NCI-H748 treated with DMSO at 0.1 percent for 48 hours (cell line): ENCODE measurements at places on chromosomes 1 and 21.

GRCh38 chr1:101153692-101154091 is 83.1 kb upstream of the S1PR1 start:
- DNase-seq, result no peak

DNA sequence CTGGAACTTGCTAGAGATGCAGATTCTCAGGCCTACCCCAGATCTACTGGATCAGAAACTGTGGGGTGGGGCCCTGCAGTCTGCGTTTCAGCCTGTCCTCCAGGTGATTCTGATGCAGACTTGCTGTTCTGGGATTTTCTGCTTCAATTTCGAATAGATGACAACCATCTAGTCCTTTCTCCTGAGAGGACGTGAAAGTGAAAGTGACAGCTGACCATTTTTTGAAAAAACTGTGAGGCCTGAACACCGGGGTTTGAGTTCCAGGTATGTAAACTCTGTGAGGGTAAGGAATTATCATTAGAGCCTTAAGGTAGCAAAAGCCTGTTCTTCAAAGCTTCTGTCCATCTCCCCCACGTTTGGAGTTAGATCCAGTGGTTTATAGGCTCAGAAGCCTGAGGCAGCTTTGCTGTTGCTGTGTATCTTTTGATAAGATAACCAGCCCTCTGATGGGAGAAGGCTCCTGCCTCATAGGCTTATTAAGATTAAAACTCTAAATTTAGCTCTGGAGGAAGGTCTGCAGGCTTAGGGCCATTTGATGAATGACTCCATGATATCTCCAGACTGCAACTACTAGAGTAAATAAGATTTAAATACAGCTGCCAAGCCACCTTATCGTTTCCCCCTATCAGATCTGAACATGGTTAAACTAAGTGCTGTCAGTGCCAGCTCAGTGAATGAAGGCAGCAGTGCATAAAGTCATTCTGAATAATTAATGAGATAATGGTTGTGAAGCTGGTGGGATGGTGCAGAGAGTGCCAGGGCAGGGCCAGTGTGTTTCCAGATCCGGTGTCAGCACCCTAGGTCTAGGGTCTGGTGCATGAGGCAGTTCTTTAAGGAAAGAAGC is 335.2 kb downstream of the HHAT start:
- DNase-seq, result no peak

DNA sequence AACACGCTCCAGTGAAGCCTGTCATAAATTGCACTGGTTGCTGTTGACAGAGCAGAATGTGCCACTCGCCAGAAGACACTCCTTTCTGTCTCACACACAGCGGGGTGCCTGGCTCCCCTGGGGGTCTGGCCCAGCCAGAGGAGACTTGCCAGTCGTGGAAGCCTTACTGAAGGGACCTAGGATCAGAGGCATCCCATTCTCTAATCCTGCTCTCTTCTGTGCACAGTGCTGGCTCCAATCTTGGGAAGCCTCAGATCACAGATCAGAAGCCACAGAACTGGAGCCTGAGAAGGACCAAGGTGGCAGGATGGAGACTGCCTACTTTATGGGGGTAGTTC is 1.4 kb downstream of the SLC9A1 start:
- DNase-seq, result no peak

GRCh38 chr1:107633596-107633995 is 331.4 kb downstream of the VAV3 start:
- no peak for DNase-seq

DNA sequence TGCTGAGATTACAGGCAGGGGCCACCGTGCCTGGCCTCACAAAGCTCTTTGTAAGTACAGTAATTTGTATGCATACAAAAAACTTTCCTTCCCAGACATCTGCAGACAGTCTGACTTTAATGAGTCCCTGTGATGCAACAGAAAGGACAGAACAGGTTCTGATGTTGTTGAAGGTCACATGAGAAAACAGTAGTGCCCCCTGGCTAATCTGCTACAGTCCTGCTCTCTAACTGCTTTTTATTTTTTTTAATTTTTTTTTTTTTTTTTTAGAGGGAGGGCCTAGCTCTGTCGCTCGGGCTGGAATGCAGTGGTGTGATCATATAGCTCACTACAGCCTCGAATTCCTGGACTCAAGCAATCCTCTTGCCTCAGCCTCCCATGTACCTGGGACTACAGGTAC is 36.7 kb downstream of the ACBD3 start:
- DNase-seq, result no peak

- DNase-seq, result no peak
Observed at GRCh38 chr1:30756545-30757351, 826 bp downstream of the LAPTM5 start.

DNA sequence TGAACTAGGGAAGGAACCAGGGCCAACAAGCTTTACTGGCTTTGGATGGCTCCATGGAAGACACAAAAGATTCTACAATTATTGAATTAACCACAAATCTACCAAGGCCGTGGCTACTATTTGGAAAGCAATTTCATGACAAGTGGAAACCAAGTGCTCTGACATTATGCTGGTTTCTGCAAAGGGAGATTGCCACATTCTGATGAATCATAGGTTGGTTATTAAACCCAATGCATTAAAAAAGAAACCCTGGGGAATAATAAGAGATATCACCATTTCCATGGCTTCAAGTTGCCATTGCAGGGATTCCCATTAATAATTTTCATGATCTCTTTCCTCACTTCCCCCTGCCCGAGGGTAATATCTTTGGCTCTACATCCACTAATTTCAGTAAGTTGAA is 359.2 kb upstream of the NCAM2 start:
- no peak for DNase-seq

GRCh38 chr1:231045286-231045685 is 5.2 kb upstream of the FAM89A start:
- DNase-seq, result no peak

- DNase-seq, result peak; percentile 42
Observed at GRCh38 chr1:203142684-203143408, 15.3 kb downstream of the ADORA1 start.

GRCh38 chr21:21860888-21861287 is 862.7 kb downstream of the NCAM2 start:
- no peak for DNase-seq

DNA sequence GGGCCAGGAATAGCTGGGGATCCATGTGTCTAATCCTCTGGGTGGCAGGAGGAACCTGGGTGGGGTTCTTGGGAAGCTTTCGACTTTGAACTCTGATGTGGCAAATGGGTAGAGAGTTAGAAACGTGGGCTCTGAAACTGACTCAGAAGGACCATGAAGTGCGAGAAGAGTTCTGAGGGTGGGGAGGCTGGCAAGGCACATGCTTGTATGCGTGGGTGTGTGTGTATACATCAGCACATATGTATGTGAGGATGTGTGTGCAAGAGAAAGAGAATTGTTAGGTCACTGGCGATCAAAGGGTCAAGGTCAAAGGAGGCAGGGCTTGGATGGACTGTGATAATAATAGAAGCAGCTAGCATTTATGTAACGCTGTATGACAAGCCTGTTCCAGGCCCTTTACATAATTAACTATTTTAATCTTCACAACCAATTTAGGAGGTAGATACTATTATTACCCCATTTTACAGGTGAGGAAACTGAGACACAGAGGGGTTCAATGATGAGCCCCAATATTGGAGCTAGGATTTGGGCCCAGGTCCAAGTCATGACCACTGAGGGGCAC is 84.5 kb upstream of the POU3F1 start:
- no peak for DNase-seq

- DNase-seq, result no peak
Observed at GRCh38 chr1:109768820-109769219, 5.1 kb upstream of the EPS8L3 start.

DNA sequence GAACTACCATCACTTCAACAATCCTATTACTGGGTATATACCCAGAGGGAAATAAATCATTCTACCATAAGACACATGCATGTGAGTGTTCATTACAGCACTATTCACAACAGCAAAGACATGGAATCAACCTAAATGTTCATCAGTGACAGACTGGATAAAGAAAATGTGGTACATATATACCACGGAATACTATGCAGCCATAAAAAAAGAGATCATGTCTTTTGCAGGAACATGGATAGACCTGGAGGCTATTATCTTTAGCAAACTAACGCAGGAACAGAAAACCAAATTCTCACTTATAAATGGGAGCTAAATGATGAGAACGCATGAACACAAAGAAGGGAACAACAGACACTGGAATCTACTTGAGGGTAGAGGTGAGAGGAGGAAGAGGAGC is 39.0 kb downstream of the KIAA0319L start:
- DNase-seq, result no peak

GRCh38 chr1:70429219-70429618 is 18.2 kb downstream of the CTH start:
- DNase-seq, result no peak
